ENCODE measurements at places on chromosomes 3 and 15. TPM values are rescaled to one million over a fixed set of nuclear protein-coding genes. Genes with fewer than 3 reads are reported as not detected.

The SIDT1 gene
- 0.46 TPM for total RNA-seq

The ZNF774 gene
- 0.85 TPM for total RNA-seq

The SEMA3B gene
- total RNA-seq: 6.2 TPM

The TMEM212 gene
- total RNA-seq: not detected

The HCN4 gene
- 0.31 TPM for total RNA-seq

The NIT2 gene
- 89.8 TPM for total RNA-seq

The OIP5 gene
- 13.0 TPM for total RNA-seq

The MESP2 gene
- 0.24 TPM for total RNA-seq

The TMEM45A gene
- total RNA-seq: 2.2 TPM

The AADACL2 gene
- total RNA-seq: not detected

The STAC gene
- total RNA-seq: 2.2 TPM

The HCLS1 gene
- 0.08 TPM for total RNA-seq

The CISH gene
- 0.52 TPM for total RNA-seq

The ZXDC gene
- 9.2 TPM for total RNA-seq

The AGTR1 gene
- total RNA-seq: 0.77 TPM

The UBE2Q2 gene
- total RNA-seq: 35.5 TPM

The NANOGP8 gene
- total RNA-seq: not detected

The SEMA5B gene
- total RNA-seq: 0.32 TPM

The PDZRN3 gene
- not detected for total RNA-seq

The MYH15 gene
- 0.08 TPM for total RNA-seq

The LIPC gene
- 0.17 TPM for total RNA-seq

The FBN1 gene
- total RNA-seq: 6.0 TPM

The ABHD5 gene
- total RNA-seq: 21.1 TPM

The CCR3 gene
- total RNA-seq: not detected

The SCAP gene
- 28.8 TPM for total RNA-seq

The MUC4 gene
- total RNA-seq: 0.02 TPM

The ACY1 gene
- 26.4 TPM for total RNA-seq

The RAB6B gene
- 2.4 TPM for total RNA-seq

The GOLGA8H gene
- 2.6 TPM for total RNA-seq

The FBXW12 gene
- not detected for total RNA-seq

The CADM2 gene
- 0.28 TPM for total RNA-seq

The NR2E3 gene
- 0.31 TPM for total RNA-seq

The FBXL22 gene
- 0.25 TPM for total RNA-seq

The STAB1 gene
- total RNA-seq: 0.07 TPM

The KBTBD13 gene
- not detected for total RNA-seq

The CAMK1 gene
- total RNA-seq: 16.7 TPM
